ENCODE measurements at places on chromosomes 16 and 17.

GRCh38 chr16:23318639-23319038 is 16.5 kb downstream of the SCNN1B start:
- no peaks in the 10 kb centered on the region for H3K27me3 ChIP-seq
- H3K27ac ChIP-seq: no peak overlapping the region
- H3K4me3 ChIP-seq: no peak overlapping the region
- H3K4me1 ChIP-seq: no peaks in the 10 kb centered on the region
- DNase-seq: no peak

DNA sequence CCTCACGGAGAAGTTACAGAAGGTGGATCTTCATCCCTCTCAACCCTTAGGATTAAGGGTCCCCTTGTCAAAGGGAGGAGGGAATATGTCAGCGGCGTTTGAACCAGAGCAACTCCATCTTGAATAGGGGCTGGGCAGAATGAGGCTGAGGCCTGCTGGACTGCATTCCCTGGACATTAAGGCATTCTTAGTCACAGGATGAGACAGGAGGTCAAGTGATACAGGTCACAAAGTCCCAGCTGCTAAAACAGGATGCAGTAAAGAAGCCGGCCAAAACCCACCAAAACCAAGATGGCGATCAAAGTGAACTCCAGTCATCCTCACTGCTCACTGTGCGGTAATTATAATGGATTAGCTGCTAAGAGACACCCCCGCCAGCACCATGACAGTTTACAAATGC is 36.7 kb downstream of the RBFOX3 start:
- no peak overlapping the region for H3K27ac ChIP-seq
- no peaks in the 10 kb centered on the region for H3K36me3 ChIP-seq
- no peak overlapping the region for H3K4me3 ChIP-seq

DNA sequence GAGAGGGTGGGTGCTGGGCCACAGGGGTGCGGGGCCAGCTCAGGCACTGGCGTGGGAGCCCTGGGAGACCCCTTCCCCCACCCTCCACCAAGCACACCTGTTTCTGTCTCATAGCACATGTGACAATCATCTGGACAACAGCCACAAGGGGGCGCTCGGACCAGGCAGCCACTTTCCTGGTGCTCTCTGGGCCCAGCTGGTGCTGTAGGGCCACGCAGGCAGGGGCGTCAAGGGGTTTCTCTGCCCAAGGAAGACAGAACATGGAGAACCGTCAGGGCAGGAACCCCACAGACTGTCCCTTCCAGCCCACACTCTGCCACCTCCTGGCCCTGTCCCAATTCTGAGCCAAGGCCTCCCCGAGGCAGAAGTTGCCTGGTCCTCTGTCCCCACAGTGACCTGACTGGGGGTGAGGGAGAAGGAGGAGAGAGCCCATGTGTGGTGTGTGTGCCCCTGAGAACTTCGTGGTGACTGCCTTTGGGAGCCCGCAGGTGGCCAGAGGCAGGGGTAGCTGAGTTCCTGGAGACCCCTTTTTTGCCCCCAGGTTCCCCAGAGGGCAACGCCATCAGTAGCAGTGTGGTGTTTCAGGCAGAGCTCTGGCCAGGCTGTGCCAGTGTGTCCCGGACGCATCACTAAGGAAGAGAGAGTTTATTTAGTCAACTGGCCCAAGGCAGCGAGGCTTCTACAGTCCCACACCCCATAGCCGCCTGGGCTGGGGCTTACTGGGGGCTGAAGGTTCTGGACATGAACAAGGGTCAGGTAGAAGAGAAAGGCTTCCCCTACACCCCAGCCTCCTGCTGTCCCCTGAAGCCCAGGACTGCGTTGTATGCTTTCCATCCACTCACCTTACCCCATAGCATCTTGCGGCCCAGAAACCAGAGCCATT is 3.1 kb upstream of the SETD6 start:
- peaks cover 63% of the 10 kb centered on the region for H3K36me3 ChIP-seq
- no peak overlapping the region for H3K4me3 ChIP-seq
- no peak overlapping the region for H3K27ac ChIP-seq
- H3K27me3 ChIP-seq: no peaks in the 10 kb centered on the region
- peaks cover 9% of the 10 kb centered on the region for H3K4me1 ChIP-seq

DNA sequence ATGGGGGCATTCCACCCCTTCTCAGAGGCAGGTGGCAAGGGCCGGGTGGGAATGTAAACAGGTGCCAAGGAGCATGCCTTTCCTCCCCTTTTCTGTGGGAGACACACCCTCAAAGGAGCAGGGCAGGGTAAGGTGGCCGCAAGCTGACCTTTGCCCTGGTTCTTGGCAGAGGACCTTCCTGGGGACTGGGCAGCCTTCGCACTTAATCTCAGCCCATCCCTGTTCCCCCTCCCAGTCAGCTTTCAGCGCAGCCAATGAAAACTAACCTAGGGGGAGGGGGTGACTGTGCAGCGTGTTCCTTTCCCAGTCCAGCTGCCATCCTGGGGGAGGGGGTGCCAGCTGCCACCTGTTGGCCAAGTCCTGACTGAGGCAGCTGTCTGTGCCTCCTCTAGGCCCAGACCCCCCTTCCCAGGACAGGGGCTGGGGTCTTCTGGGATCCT is 2.8 kb downstream of the TRAF4 start:
- H3K4me1 ChIP-seq: peaks cover 19% of the 10 kb centered on the region
- peaks cover 50% of the 10 kb centered on the region for H3K36me3 ChIP-seq
- no peaks in the 10 kb centered on the region for H3K27me3 ChIP-seq
- peak overlapping the region; percentile 9 for H3K4me3 ChIP-seq
- H3K27ac ChIP-seq: peak overlapping the region; percentile 72
- DNase-seq: no peak

- no peak overlapping the region for H3K4me3 ChIP-seq
- H3K36me3 ChIP-seq: no peaks in the 10 kb centered on the region
- H3K27me3 ChIP-seq: no peaks in the 10 kb centered on the region
- no peak for DNase-seq
- peaks cover 5% of the 10 kb centered on the region for H3K4me1 ChIP-seq
These were observed 1.5 kb upstream of the TOM1L1 start for GRCh38 chr17:54899201-54899600.

DNA sequence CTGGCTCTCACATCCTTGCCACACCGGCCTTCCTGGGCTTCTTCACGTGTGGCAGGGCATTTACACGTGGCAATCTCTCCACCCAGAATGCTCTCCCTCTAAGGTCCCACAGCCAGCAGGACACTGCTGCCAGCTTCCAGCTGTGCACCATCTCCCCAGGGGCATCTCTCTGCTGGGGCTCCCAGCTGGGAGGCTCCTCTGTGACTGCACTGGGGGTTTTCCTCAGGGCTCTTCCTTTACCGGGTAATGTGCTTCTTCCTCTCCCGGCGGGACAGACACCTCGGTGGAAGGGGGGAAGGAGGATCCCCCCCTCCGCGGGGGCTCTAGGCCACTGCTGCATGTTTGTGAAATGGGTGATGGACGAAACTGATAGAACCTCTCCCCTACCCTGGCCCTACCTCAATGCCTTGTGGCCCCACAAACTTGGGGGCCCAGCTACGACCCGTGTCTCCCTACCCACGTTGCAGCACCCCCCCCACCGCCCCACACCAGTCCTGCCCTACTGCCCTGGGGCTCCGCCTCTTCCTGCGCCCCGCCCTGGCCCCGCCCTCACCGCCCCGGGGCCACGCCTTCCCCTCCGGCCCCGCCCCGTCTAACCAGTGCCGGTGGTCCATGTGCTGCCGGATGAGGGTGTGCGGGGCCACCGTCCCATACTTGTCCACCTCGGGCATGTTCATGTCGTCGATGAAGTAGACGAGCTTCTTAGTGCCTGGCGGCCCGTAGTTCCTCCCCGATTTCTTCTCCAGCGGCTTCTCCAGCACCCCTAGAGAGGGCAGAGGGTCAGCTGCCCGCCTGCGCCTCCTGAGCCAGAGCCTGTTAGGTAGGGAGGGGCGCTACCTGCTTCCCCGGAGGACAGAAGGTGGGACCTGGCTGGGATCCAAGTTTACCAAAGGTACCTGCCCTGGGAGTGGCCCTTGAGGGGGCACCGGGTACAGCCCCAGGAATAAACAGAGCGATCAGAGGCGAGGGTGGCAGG is 92.6 kb downstream of the DNAH17 start:
- peak overlapping the region; percentile 75 for H3K4me3 ChIP-seq
- H3K4me1 ChIP-seq: no peaks in the 10 kb centered on the region
- H3K27ac ChIP-seq: no peak overlapping the region
- no peaks in the 10 kb centered on the region for H3K36me3 ChIP-seq
- peaks cover 2% of the 10 kb centered on the region for H3K27me3 ChIP-seq
- DNase-seq: peak; percentile 51

DNA sequence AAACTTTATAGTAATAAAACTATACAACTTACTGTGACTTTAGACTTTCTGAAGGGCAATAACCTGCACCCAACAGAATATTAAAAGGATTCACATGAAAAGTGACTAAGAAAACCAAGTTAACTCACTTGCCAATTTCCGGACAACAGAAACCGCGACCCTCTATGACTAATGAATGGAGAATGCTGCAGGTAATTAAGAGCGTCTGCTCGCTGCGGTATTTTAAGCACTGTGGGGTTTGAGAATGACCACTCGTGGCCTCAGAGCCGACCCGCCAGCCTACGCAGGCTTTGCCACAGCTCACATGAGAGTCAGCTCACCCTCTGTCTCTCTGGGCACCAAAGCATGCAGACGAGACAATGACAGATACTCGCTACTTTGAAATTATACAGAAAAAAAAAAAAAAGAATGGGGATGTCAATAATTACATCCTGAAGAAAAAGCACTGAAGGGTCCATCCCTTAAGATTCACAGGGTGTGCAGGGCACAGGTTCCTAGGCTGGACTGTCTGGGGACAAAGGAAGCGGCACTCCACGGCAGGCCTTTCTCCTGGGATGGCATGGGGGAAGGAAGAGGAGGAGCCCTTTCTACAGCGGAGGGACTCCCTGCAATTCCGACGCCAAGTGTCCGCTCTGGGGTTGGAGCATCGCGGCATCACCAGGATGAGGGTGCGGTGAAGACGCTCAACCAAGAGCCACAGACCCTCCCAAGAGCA is 35.0 kb downstream of the ZCCHC14 start:
- H3K36me3 ChIP-seq: peaks cover 66% of the 10 kb centered on the region
- peaks cover 2% of the 10 kb centered on the region for H3K4me1 ChIP-seq
- H3K27me3 ChIP-seq: no peaks in the 10 kb centered on the region
- no peak overlapping the region for H3K27ac ChIP-seq

DNA sequence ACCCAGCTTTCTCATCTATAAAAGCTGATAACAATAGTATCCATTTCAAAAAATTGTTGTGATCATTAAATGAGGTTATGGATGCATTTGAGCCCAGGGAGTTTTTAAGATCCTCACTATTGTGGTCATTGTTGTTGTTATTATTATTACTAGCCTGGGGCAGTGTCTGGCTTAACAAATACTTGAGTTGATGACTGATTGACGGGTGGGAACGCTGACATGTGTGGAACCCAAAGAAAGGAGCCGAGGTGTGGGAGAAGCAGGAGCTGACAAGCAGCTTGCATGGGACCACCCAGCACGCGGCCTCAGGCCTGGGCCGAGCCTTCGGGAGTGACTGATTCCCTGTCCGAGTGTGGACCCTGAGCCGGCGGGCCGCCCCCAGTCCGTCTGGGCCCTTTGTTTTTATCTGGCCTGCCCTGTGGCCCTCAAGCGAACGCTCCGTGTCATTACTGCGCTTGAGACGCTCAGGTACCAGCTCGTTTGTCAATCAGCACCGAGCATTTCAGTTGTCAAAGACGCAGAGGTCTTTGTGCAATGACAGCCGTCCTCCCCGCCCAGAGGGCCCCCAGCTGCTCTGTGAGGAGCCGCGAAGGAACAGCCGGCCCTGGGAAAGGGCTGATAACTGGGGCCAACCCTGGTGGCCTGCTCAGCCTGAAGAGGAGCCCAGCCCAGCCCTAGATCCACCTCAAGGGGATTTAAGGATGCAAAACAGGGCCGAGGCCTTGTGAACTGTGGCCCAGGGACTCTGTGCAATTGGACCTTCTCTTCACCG is 132.9 kb upstream of the FOXF1 start:
- H3K4me1 ChIP-seq: no peaks in the 10 kb centered on the region
- no peak overlapping the region for H3K27ac ChIP-seq
- no peak for DNase-seq
- H3K27me3 ChIP-seq: no peaks in the 10 kb centered on the region
- H3K4me3 ChIP-seq: no peak overlapping the region
- no peaks in the 10 kb centered on the region for H3K36me3 ChIP-seq

DNA sequence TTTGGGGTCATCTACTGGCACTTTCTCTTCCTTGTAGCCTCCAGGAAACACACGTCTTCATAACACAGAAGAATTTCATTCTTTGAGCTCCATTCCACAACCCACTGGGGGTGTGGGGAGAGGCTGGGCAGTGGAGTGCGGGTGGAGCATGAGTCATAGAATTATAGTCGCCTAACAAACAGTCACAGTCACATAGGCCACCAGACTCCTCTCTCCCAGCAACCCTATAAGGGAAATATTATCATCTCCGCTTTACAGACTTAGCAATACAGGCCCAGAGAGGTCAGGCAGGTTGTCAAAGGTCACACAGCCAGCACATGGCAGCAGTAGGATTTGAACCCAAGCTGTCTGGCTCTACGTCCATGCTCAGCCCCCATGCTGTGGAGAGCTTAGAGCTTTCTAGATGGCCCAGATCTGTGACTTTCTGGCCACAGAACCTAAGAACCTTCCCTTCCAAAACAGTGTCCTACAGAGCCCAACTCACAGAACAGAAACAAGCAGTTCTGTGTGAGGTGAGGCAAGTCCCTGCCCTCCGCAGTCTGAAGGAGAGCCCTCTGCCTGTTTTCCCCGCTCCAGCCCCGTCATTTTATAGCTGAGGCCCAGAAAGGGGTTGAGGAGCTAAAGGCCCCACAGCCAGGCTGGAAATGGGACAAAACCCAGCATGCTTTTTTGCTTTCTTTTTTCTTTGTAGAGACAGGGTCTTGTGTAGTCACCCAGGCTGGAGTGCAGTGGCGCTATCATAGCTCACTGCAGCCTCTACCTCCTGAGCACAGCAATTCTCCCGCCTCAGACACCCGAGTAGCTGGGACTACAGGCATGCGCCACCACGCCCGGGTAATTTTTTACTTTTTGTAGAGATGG is 10.7 kb upstream of the LITAF start:
- H3K27me3 ChIP-seq: no peaks in the 10 kb centered on the region
- no peak overlapping the region for H3K4me3 ChIP-seq
- H3K36me3 ChIP-seq: no peaks in the 10 kb centered on the region
- no peak for DNase-seq

DNA sequence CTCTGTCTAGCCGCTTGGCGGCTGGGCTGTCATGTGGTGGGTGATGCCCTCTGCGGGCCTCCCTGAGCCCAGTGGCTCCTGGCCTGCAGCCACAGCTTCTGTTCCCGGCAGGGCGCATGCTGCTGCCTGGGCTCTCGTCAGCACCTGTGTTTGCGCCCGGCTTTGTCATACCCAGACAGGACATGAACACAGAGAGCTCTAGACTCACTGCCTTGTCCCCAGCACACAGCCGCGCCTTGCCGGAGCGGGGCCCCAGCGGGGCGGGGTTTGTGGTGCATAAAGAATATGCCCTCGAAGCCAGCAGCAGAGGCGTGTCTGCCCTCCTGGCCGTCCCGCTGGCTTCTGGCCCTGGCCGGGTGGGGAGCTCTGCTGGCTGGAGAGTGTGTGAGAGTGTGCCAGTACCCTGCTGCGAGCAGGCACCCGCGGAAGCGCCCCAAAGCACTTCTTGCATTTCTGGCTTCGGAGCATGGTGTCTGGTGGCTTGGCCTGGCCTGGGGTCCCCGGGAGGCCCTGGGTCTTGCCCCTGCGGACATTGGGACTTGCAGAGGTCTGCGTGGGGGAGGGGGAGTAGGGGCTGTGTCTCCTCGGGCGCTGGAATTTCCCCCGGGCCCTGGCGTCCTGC is 14.4 kb downstream of the ASPSCR1 start:
- H3K27ac ChIP-seq: peak overlapping the region; percentile 78
- peaks cover 25% of the 10 kb centered on the region for H3K4me1 ChIP-seq
- DNase-seq: peak; percentile 12
- peaks cover under 1% of the 10 kb centered on the region for H3K36me3 ChIP-seq
- no peak overlapping the region for H3K4me3 ChIP-seq
